ENCODE measurements at places on chromosomes 6 and 20.

- no peak for DNase-seq
Observed at GRCh38 chr20:10972219-10972860, 298.5 kb upstream of the JAG1 start.

DNA sequence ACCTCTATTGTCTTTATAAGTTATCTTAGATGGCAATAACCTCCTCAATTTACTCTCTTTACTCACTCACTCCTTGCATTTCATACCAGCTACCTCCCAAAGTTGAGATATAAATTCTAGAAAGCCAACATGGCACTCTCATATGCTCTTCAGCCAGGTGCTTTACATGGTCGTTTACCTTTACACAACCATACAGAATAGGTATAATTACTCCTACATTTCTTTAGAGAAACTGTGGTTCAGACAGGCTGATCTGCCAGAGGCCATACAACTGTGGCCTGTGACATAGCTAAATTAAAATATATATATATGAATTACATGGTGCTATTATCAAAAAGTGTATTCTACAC is 45.7 kb downstream of the HBS1L start:
- DNase-seq = no peak

DNA sequence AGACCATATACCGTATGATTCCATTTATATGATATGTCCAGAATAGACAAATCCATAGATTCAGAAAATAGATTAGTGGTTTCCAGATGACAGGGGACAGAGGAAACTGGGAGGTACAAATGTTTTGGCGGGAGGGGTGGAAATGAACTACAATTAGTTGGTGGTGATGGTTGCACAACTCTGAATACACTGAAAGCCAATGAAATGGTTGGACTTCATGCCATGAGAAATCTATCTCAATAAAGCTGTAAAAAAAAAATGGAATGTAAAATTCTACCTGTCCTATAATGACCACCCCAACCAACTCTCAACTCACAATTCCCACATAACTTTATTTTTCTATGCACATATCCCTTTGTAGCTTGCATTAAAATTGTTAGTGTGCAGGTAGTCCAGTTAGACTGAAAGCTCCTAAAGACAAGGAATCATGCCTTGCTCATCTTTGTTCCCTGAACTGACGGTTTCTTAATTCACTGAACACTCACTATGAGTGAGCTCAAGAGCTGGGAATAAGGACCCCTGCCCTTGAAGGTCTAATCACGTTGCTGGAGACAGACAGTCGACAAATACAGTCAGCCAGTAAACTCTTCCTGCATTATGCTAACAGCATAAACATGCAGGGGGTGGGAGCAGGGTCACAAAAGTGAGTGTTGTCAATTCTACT is 1.4 kb downstream of the DCDC2 start:
- DNase-seq = no peak

- no peak for DNase-seq
Observed at GRCh38 chr6:158816803-158817727, 2.1 kb downstream of the EZR start.

DNA sequence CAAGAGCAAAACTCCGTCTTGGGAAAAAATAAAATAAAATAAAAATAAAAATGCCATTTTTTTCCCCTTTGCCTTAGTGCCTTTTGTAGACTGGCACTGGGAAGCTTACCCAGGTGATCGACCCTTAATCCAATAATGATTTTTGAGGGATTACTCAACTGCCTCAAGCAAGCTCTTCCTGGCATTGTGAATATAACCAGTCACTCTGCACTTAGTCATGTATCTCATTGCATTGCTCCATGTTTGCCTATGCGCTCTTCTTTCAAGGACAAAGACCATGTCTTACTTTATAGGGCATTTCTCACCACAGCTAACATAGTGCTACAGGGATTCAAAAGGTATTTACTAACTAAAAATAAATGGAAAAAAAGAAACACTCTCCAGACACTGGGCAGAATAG is 13.0 kb downstream of the GFOD1 start:
- DNase-seq = no peak

- DNase-seq = no peak
Observed at GRCh38 chr6:131159578-131159977, 24.3 kb downstream of the AKAP7 start.

DNA sequence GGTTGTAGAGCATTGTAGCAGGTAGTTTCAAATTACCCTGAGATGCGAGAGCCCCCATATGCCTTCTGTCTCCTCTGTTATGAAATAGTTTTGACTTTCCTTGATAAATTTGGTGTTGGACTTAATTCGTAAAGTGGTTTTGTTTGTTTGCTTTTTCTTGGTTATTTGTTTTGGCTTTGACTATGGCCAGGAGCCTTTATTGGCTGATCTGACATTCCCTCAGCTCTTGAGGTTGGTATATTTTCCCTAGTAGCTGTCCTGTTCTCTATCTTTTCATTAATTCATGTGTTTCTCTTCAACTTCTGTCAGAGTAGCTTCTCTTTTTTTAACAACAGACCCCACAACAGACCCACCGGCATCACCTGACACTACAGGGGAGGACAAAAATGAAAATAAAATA is 457.4 kb upstream of the MANEA start:
- no peak for DNase-seq

DNA sequence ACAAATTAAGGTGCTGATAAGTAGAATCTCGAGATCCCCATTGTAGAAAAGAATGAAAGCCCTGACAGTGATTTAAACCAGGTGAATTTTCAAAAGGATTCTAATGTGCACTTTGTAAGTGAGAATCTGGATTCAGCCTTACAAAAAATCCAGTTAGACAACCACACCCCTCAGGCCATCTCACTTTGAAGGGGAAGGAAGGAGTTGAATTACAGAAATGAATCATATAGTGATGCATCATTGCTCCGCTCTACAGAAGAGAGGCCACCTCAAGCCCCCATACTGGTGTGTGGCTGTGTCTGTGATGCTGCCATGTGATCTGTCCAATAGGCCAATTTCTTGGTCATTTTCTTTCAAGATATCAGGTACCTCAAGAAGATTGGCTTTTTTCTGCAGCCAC is 85.5 kb upstream of the NT5E start:
- no peak for DNase-seq

- no peak for DNase-seq
Observed at GRCh38 chr20:1166948-1167720, 17.6 kb downstream of the TMEM74B start.

DNA sequence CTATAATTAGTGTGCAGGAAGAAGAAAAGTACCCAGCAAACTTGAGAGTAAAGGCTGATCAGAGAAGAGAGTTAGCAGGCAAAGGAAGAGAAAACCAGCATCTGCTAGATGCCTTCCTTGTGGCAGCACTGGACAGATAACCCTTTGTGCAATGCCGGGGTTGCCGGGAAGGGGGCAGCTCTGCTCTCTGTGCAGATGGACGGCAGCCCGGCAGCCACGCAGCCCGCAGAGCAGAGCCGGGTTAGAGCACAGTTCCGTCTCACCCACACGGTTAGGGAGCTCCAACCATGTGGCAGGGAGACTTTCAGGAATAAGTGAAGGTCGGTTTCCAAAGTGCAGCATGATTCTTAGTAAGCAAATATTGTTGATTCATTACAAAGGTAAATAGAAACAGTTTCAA is 80.0 kb upstream of the RPS6KA2 start:
- no peak for DNase-seq

- DNase-seq = no peak
Observed at GRCh38 chr6:49406250-49406970, 56.6 kb downstream of the MMUT start.

DNA sequence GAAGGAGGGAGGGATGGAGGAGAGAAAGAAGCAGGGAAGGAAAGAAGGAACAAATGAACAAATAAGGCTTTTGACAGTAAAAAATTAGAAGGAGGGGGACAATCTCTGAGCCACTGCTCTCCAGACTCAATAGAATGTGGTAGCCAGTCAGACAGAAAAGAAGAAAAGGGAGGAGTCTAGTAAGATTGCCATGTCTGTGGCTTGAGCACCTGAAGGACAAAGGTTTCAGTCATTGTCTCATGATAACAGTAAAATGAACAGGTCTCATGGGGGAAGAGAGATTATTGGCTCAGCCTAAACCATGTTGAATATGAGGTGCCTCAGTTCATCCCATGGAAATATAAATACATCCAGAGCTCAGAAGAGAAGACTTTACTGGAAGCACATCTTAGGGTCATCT is 14.0 kb upstream of the LOC128125822 start:
- DNase-seq = no peak

- no peak for DNase-seq
Observed at GRCh38 chr6:138944412-138944811, 43.6 kb downstream of the REPS1 start.

DNA sequence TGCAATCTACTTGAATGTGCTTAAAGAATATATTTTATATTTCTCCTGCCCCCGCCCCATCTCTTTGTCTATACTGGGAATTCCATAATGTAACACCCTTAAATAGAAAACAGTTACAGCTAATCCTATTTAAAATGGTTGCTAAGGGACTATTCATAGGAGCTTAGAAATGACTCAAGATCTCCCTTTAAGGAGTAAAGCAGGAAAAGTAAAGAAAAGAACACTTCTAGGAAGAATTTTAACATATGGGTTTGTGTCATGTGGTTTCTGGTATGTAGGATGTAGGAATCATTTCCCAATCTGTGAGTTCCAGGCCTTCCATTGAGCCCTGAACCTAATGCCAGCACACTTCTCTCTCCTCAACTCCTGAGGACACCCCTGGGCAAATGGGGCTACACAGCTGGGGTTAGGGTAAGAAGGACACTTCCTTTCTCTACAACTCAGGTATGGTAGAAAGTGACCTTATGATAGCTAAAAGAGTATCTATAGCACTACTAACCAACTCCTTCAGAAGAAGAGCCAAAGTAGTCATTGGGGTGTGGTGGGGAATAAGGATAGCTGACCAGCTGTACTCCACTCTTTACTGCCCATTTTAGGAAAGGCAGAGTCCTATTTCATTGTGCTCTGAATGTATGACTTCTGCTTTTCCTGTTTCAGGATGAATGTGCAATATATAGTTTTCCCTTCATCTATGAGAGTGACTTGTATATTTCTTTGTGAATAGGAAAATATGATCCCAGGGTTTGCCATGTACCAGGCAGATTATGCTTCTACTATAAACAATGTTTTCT is 27.3 kb downstream of the RIMS1 start:
- no peak for DNase-seq

GRCh38 chr20:14375416-14375985 is 38.1 kb upstream of the FLRT3 start:
- no peak for DNase-seq

- DNase-seq = peak; percentile 59
Observed at GRCh38 chr6:158290659-158291058, 21.6 kb upstream of the TULP4 start.

DNA sequence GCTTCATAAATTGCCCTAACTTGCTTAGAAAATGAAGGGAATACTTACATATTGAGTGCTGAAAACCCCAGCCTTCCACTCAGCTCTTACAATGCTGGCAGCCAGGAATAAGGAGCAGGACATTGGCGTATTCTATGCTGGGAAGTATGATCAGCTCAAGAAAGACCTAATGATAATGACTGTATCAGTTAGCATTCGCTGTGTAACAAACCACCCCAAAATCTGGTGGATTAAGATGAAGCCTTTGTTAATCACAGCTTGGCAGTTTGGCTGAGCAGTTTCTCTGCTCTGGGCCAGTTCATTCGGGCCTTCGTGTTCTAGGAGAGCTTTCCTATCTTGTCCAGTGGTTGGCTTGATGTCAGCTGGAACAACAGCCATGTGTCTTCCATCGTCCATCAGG is 33.4 kb upstream of the TUBB2A start:
- no peak for DNase-seq

DNA sequence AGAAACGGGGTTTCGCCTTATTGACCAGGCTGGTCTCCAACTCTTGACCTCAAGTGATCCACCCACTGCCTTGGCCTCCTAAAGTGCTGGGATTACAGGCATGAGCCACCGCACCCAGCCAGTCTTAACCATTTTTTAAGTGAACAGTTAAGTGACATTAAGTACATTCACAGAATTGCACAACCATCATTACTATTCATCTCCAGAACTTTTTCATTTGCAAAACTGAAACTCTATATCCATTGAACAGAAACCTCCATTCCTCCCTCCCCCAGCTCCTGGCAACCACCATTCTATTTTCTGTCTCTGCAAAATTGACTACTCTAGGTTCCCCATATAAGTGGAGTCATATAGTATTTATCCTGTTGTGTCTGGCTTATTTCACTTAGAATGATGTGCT is 59.7 kb downstream of the PLCB4 start:
- DNase-seq = no peak

GRCh38 chr20:45094201-45094600 is 6.7 kb downstream of the KCNS1 start:
- DNase-seq = no peak

DNA sequence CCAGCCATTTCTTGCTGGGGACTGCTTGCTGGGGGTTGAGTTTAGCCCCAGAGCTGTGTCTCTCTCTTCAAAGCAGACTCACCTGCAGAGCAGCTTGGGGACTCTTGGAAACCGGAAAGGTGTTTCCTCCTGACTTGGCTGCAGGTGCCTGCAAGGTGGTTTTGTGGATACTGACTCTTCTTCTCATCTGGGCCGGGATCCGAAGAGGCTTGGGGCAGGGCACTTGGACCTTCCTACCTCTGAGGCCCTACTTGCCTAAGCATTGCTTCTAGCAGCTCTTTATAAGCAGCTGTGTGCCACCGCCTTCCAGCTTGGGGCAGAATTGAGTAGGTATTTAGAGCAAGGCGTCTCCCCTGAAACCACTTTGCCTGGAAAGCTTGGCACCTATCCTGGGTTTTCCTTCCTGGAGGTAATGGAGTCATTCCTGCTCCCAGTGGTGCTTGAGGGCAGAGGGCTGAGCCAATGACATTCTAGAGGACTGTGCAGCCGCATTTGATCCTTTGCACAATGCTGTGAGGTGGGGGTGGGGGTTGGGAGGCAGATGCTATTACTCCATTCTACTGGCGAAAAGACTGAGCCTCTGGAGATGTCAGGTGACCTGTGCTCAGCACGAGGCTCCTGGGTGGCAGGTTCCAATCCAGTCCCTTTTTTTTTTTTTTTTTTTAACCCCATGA is 3.4 kb upstream of the CTSZ start:
- no peak for DNase-seq

DNA sequence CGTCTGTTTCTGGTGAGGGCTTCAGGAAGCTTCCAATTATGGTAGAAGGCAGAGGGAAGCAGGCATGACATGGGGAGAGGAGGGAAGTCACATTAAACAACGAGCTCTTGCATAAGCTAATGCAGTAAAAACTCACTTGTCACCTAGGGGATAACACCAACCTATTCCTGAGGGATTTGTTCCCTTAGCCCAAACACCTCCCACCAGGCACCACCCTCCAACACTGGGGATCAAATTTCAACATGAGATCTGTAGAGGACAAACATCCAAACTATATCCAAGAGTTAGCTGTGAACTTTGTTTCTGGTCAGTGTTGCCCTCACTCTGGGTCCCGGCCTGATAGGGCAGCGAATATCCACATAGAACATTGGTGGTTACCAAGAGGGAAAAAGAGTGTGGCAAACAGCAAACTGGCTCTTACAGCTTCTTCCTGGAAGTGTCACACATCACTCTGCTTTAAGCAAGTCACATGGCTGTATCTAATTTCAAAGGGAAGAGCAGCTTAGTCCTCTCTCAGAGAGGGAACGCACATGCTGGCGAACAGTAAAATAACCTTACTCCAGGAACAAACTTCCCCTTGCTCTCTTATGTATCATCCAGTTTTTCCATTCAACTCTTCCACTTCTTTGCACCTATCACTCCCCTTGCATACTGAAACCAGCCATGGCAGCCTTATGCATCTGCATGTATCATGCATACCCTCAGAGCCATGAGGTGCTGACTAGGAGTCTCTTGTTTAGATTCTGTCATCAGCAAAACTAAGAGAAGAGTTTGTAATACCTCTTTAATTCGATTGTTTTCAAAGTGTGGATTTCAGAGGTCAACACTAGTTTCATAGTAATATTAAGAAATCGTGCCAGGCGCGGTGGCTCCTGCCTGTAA is 4.8 kb upstream of the MOCS1 start:
- no peak for DNase-seq

- peak; percentile 13 for DNase-seq
Observed at GRCh38 chr20:43507150-43508080, at the start of gene L3MBTL1. L3MBTL1 (plus strand) TSS chr20:43507697; CDS start chr20:43513504, 5,807 bp downstream.

Data from activated naive CD4-positive, alpha-beta T cell treated with anti-CD3 and anti-CD28 coated beads, Interleukin-2, amount 50 U/mL, for 16 hours (primary cell).